GM20000 (cell line): ENCODE measurements at places on chromosomes 1 and 21.

- DNase-seq, result no peak
Observed at GRCh38 chr1:199792874-199793273, 234.6 kb upstream of the NR5A2 start.

- peak; percentile 55 for DNase-seq
Observed at GRCh38 chr1:29122682-29123052, 1.0 kb downstream of the TMEM200B start.

- no peak for DNase-seq
Observed at GRCh38 chr1:29585656-29586055, 349.3 kb downstream of the PTPRU start.

GRCh38 chr1:6245869-6246496, 2.0 kb downstream of the HES3 start:
- peak; percentile 80 for DNase-seq

GRCh38 chr1:23217421-23218115, at the start of gene HTR1D:
Gene HTR1D, minus strand, starts transcription at chr1:23217502. Its CDS starts 23,283 bp downstream, at chr1:23194219.
- DNase-seq, result no peak

GRCh38 chr1:38587766-38588165, 271.8 kb downstream of the RRAGC start:
- DNase-seq, result no peak

GRCh38 chr21:27423038-27423437, 456.1 kb upstream of the ADAMTS5 start:
- no peak for DNase-seq

DNA sequence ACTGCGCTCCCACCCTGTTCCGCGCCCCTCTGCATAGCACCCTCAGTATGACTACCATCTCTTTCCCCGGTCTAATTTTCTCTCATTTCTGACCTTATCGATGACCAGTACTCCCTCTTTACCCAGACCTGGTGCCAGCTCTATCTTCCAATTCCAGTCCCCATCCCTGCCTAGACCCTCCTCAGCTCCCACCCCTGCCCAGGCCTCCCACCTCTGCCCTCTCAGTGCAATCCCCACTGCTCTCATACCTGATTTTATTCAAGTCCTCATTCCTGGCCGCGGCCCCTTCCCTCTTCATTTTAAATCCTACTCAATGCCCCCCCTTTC, 1.3 kb downstream of the USP24 start:
- DNase-seq, result no peak

- DNase-seq, result peak; percentile 7
Observed at GRCh38 chr1:232597721-232598120, 32.2 kb downstream of the SIPA1L2 start.

- no peak for DNase-seq
Observed at GRCh38 chr1:89660224-89661061, 27.5 kb downstream of the LRRC8C start.

DNA sequence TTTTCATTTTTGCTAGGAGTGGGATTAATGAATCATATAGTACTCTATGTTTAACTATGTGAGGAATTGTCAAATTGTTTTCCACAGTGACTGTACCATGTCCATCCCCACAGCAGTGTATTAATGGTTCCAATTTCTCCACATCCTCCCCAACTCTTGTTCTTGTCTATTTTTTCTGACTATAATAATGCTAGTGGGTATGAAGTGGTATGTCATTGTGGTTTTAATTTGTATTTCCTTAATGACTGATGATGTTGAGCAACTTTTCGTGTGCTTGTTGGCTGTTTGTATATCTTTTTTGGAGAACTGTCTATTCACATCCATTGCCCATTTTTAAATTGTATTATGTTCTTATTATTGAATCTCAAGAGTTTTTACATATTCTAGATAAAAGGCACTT, 10.0 kb upstream of the KPRP start:
- DNase-seq, result no peak

- DNase-seq, result no peak
Observed at GRCh38 chr1:6966326-6966725, 181.1 kb downstream of the CAMTA1 start.

GRCh38 chr1:119115311-119115710, 25.1 kb downstream of the WARS2 start:
- no peak for DNase-seq

DNA sequence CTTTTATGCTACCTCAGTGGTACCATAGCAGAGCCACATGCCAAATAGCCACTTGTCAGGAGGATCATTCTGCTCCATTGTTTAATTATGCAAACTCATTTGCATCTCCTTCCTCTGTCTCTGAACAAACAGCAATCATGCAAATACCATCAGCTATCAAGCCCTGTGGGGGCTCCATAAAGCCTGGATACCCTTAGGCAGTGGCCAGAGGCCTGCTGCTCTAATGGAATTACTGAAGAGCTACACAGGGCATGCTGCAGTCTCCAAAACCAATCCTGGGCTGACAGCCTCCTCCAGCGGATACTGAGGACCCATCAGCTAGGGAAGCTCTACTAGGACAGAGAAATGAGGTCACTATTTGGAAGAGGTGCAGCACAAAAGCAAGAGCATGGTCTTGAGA, 376.3 kb downstream of the KCNH1 start:
- no peak for DNase-seq

- no peak for DNase-seq
Observed at GRCh38 chr1:221979444-221980032, 237.6 kb upstream of the DUSP10 start.

GRCh38 chr1:201904579-201904978, 15.9 kb downstream of the SHISA4 start:
- no peak for DNase-seq

DNA sequence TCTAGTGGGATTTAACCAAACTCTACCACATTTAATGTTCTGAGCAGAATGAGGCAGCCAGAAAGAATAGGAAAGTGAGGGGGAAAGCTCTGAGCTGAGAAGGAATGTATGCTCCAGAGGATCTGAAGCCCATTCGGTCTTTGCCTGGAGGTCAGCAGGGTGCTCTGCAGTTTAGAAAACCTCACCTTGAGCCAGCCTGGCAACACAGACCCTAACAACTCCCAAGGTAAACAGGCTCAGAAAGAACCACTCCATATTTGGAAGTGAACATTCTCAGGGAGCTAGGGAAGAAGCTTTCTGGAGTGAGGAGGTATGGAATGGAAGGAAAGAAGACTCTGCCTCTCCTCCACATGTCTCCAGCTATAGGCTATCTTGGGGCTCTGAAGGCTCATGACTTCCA, 398.8 kb downstream of the SEC16B start:
- no peak for DNase-seq

DNA sequence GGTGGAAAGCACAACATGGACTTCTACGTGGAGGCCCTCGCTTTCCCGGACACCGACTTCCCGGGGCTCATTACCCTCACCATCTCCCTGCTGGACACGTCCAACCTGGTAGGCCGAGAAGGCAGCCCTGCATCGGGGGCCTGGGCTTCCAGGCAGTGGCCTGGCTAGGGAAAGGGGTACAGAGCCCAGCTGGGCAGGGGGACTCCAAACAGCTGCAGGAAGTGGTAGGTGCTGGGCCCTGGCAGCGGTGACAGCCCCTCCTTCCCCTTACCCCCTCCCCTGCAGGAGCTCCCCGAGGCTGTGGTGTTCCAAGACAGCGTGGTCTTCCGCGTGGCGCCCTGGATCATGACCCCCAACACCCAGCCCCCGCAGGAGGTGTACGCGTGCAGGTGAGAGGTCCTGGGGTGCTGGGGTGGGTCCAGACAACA, 30.0 kb upstream of the PADI6 start:
- no peak for DNase-seq

DNA sequence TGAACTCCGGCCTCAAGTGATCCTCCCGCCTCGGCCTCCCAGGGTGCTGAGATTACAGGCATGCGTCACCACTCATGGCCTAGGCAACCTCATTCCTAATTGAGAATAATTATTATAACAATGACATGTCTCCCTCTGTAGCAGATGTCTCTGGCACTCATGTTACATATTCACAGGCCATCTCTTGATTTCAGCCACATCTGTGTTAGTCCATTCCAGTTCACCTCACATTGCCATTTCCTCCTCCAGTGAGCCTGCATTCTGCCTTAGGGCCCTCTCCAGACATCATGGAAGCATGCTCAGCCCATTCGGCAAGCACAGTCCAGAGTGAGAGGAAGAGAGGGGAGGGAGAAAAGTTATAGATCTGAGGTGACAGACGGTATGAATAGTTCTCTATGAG, 32.5 kb downstream of the CDKN2C start:
- no peak for DNase-seq

DNA sequence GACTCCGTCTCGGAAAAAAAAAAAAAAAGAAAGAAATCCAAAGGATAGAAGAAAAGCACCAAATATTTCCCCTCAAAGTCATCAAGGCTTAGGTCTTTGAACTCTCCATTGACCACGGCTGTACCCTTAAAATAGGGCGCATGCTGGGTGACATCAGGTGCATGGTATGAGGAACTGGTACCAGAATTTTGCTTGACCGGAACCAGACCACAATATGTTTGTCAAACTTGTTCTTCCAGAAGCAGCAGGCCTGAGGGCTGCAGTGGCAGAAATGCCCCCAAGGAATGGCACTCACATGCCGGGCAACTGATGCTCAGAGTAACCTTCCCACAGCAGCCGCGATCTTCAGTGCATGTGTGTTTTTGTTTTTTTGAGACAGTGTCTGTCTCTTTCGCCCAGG, 21.0 kb downstream of the RCC1 start:
- DNase-seq, result no peak

DNA sequence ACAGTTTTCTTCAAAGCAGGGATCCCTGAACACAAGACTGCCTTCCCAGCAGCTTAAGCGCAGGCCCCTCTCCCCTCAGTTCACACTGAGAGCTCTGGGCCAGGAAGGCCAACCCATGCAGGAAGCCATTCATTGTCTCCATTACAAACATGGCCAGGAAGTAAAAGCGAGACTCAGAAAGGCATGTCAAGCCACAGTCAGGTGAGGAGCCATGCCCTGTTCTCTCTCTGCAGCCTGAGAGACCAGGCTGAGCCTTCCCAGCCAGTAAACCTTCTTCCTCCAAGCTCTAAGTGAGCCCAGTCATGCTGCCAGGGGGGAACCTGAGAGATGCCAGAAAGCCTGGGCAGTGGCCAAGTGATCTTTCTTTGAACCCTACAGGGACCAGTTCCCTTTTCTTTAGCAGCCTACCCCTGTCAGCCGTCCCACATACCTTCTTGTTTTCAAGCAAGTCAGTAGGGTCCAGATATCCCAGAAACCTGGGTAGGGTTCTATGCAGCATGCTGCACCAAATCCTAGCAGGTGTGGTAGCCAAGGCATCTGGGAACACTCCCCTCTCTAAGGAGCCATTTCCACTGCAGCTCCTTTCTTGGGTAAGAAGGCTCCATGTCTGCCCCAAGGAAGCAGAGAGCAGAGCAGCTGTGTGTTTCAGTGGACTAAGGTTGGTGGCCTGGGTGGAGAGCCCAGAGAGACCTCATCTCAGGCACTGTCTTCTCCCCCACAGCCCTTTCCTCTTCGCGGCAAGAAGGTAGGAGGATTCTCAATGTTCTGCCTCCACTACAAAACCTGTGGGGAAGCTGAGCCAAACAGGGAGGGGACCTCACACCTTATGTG, 977 bp downstream of the TRAF3IP3 start:
- peak; percentile 32 for DNase-seq

DNA sequence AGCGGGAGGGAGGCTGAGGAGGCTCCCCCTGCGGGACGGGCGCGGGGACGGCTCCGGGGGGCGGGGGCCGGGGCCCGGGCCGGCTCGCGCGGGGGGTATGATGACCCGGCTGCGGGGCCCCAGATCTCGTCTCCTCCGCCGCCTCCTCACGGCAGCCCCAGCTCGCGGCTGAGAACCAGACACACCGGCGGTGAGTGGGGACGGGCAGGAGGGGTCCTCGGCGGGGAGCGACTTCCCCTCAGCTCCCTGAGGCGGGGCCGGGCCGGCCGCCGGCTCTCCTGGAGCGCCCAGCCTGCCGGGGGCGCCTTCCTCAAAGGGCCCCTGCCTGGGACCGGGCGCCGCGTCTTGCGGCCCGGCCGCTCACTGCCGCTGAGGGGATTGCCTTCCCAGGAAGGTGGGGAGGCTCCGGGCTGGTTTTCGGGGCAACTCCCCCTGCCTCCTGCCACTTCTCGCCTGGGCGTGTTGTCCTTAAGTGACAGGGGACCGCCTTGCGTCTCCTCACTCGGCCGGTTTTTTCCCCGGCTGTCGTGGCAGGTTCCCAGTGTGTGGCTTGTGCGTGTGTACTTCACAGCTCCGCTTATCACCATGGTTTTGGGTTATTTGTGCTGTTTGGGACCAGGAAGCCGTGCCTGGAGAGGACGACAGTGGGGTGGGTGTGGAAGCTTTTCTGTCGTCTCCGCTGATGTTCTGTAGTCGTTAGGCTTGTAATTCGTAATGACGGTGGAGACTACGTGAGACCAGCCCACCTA, 800 bp downstream of the HIPK1 start:
- DNase-seq, result peak; percentile 75

- DNase-seq, result no peak
Observed at GRCh38 chr1:29176576-29176975, 5.1 kb downstream of the SRSF4 start.

DNA sequence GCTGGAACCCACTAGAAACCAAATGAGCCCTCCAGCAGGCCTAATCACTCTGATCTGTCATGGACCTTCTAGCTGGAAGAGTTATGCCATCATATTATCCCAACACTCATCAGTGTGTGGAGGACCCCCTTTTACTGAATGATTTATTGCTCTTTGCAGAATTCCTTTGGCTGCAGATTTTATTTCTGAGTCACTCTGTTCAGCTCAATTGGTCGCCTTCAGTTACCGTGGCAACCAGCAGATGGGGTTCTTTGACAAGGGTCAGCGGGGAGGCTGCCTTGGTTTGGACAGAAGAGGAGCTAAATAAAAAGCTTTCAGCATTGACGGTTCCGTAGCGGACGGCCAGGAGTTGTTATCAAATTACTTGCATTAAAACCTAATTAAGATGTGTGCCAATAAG, 220.1 kb downstream of the SDCCAG8 start:
- DNase-seq, result no peak

- DNase-seq, result no peak
Observed at GRCh38 chr1:28148880-28149195, 27.7 kb downstream of the PTAFR start.

DNA sequence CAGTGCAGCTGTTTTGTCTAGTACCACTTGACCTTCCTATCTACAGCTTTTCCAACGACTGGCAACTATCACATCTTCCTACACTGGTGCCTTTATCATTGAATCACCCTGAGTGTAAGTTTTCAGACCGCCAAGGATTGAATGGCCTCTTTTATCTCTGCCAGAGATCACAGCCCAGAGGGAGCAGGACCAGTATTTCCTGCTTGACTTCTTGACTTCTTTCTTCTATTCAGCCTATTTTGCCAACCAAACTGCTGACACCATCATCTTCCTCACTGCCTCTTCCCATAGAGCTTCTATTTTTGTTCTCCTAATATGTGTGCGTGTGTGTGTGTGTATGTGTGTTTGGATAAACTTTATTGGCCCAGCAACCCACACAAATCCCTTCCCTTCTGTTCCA, 53.8 kb downstream of the SERBP1 start:
- no peak for DNase-seq

GRCh38 chr1:54421101-54421504, 14.9 kb upstream of the SSBP3 start:
- DNase-seq, result no peak

DNA sequence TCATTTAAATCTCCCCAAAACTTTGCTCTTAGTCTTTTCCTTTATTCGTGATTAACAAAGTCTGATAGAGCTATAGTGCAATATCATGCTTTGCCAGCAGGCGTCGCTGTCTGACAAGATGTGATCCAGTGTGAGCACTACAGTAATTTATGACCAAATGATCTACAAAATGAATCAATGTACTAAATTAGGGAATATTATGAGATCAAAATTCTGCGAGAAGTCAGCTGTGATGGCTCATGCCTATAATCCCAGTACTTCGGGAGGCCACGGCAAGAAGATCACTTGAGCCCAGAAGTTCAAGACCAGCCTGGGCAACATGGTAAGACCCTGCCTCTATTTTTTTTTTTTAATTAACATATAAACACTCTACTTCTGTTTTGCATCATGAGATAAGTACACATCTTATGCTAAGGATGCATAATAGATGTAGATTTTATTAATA, 3.6 kb upstream of the SPSB1 start:
- DNase-seq, result peak; percentile 70

GRCh38 chr1:223825767-223826748, 19.7 kb downstream of the TP53BP2 start:
- no peak for DNase-seq
